ENCODE measurements at places on chromosomes 5 and 9.

- no peak for DNase-seq
Observed at GRCh38 chr5:109916481-109917153, 226.9 kb downstream of the MAN2A1 start.

DNA sequence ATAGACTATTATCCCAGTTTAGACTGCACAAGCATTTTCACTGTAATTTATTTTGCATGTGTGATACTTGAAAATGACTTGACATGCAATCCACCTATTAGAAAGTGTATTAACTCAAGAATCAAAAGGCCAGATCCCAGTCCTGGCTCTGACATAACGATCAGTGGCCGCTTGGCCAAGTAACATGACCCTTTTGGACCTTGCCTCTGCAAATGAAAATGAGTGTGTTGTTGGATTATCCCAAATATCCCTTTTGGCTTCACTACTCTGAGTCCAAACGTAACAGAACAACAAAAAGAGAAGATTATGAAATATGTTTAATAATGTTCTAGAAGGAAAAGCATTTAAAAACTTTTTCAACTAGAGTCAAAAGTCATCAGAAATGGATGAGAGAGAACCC is 19.0 kb downstream of the DMGDH start:
- no peak for DNase-seq

DNA sequence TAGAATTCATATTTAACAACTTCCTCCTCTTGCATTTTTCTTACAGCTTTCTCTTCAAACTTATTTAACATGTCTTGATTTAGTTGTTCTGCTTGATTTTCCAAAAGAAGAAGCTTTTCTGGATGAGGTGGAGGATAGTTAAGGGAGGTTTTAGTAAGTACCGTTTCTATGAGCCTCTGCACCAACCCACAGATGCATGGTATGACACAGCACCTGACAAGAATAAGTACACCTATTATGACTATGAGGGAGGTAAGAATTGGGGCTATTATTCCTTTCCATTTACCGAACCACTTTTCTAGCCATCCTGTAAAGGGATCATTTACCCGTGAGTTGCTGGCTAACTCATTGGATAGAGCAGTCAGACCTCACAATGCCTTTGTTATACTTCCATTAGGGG is 2.5 kb upstream of the HMGCS1 start:
- DNase-seq, result no peak

- DNase-seq, result no peak
Observed at GRCh38 chr5:169768416-169768815, 131.3 kb downstream of the DOCK2 start.

DNA sequence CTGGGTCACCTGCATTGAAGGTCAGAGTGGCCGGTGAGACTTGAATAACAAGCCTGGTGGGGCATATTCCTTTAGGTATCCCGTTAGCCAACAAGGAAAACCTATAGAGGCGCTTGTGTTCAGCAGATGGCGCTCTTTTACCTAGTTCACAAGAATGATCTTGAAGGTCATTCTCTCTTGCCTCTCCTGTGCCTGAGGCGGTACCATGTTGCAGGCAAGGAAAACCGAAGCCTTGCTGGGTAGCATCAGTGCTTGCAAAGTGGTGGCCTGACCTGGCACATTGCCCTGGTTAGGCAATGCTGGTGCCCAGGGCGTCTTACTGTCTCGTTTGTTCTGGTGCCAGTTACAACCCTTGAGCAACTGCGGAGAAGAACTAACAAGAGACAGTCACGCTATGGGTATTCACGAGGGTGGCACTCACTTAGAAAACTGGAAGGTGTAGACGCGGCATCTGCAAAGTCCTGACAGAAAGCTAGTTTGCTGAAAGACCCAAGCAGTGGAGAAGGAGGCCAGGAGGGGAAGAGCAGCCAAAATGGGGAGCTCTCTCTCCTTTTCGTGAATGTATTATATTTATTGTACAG is 56.7 kb downstream of the AOPEP start:
- peak; percentile 4 for DNase-seq

- no peak for DNase-seq
Observed at GRCh38 chr9:83636813-83637212, 13.9 kb downstream of the IDNK start.

DNA sequence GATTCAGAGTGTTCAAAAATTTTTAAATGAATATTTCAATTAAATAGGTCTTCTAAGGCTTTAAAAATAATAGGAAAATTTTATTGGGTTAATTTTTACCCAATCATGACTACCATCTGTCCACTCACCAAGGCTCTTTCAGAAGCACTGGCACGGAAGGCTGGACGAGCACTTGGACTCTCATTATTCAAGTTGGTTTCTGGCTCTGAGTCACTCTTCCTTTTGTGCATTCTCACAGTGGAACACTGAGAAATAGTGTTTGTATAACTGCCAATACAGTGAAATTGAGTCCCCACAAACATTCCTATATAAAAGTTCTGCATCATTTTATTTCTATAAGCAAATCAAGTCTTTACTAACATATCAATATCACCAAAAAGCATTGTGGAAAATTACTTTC is 1149.0 kb downstream of the EFNA5 start:
- no peak for DNase-seq

DNA sequence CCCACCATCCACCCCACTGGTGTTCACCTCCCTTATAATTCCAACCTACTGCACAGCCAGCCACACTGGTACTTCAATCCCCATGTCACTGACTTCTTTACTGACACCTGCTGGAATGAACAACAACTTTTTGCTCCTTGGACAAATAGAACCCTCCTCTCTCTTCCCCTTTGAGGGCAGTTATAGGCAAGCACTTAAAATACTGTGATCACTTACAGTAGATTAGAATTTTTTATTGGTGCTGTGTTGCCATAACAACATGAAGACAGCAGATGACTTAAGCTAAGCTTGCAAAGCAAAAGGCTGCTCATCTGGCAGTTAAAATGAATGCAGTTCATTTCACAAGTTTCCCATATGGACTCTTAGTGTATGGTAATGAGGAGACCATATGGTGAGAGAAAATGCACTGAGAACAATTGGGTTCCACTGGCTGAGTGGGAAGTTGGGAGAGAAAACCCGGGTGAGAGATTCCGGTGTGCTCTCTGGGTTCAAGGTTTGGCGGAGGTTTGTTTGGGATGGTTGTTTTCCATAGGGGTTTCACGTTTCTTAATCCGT is 374.3 kb downstream of the EBF1 start:
- DNase-seq, result no peak

GRCh38 chr9:28853477-28853876 is 1280.2 kb upstream of the C9orf72 start:
- DNase-seq, result no peak

DNA sequence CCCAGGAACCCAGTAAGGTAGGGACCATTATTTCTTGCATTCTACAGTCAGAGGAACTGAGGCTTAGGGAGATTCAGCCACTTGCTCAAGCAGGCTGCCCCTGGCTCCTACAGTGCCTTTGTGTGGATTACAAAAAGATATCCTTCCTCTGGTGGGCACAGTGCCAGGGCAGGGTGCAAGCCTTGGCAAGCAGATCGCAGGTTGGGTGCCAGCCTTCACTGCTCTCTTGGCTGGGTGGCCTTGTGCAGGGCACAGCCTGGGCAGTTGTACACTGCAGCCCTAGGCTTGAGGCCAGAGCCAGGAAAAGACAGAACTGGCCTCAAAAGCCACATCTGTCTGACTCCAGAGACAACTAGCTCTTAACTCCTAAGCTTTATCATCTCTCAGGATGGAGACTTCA is 15.0 kb downstream of the DOCK2 start:
- no peak for DNase-seq

GRCh38 chr9:17942498-17942897 is 363.6 kb downstream of the SH3GL2 start:
- DNase-seq, result no peak

- DNase-seq, result no peak
Observed at GRCh38 chr9:16304301-16304700, 566.2 kb downstream of the BNC2 start.
